Thyroid gland (tissue), 4 donors: ENCODE measurements at places on chromosomes 1 and 21. TPM values are rescaled to one million over a fixed set of nuclear protein-coding genes. Genes with fewer than 3 reads are reported as not detected.

DNA sequence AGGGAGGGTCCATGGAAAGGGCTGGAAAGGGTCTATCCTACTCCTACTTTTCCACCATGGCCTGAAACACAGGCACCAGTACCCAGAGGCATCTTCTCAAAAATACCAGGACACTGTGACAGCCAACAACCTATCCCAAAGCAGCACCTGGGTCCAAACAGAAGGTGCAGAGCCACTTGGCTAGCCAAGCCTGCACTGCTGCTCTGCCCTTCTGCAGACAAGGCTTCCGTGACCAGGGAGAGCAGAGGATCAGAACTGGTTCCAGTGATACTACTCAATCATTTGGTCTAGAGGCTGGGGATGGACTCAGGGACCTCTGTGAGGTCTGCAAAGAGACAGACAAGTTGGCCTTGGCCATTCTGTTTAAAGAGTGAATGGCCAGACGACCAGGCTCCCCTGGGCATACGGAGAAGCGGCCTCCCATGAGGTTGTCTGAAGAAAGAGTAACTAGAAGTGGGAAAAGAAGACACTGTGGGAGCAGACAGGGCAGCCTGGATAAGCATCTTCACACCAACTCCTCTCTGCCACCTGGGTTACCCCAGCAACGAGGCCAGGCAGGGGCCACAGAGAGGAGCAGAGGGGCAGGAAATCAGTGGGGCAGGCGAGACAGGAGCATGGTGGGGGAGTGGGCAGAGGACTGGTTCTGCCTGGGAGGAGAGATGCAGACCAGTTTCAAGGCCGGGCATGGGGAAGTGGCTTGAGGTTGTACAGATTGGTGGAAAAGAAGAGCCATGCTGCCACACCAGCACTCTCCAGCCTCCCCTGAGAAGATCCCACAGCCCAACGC is 5.7 kb downstream of the KCNN3 start:
- H3K27ac ChIP-seq = no peak overlapping the region
- H3K36me3 ChIP-seq = no peaks in the 10 kb centered on the region
- H3K4me1 ChIP-seq = peaks cover 14% of the 10 kb centered on the region

- no peaks in the 10 kb centered on the region for H3K36me3 ChIP-seq
- H3K27ac ChIP-seq = no peak overlapping the region
- H3K27me3 ChIP-seq = no peaks in the 10 kb centered on the region
These were observed 78.1 kb downstream of the RERE start for GRCh38 chr1:8739377-8739776.

DNA sequence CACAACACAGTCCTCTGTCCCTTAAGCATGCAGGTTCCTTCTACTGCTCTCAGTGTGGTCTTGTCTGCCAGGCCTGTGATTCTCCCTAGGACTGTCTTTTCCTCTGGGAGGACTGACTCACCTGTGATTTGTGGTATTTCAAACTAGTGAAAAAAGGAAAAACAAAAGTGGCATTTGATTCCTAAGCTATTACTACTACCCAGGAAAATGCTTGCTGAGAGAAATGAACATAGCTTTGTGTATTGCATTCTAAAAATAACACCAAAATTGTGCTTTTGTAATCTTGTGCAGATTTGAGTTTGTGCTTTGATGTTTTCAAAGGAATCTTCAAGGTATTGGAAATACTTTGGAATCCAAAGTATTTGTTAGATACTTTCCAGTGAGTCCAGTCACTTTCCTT is 57.0 kb downstream of the GPR161 start:
- H3K36me3 ChIP-seq = no peaks in the 10 kb centered on the region
- no peak for DNase-seq
- H3K27ac ChIP-seq = no peak overlapping the region
- H3K27me3 ChIP-seq = no peaks in the 10 kb centered on the region
- H3K4me1 ChIP-seq = peaks cover 20% of the 10 kb centered on the region

- peaks cover 20% of the 10 kb centered on the region for H3K4me1 ChIP-seq
- no peaks in the 10 kb centered on the region for H3K27me3 ChIP-seq
- H3K36me3 ChIP-seq = no peaks in the 10 kb centered on the region
- no peak overlapping the region for H3K27ac ChIP-seq
- H3K4me3 ChIP-seq = no peak overlapping the region
These were observed 22.9 kb downstream of the TSHB start for GRCh38 chr1:115052454-115053083.

DNA sequence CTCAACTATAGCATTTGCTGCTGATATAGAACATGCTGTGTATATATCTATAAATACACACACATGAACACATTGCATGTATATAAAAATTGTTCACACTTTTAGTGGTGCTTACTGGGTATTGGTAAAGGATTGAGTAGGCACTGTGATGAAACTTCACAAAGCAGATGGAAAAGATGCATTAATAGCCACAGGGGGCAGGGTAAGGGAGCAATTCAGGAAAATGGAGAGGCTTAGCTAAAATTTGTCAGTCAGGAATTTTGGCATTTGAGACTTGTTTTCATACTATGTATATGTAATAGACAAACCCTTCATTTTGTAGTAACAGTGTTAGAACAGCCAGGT is 633 bp upstream of the PPFIA4 start:
- H3K27ac ChIP-seq = peak overlapping the region; percentile 41
- DNase-seq = no peak
- H3K4me1 ChIP-seq = peaks cover 16% of the 10 kb centered on the region
- H3K4me3 ChIP-seq = no peak overlapping the region

GRCh38 chr21:37292941-37293340 is 25.8 kb upstream of the VPS26C start:
- H3K27me3 ChIP-seq = no peaks in the 10 kb centered on the region
- no peaks in the 10 kb centered on the region for H3K4me1 ChIP-seq
- peak; percentile 9 for DNase-seq
- no peak overlapping the region for H3K27ac ChIP-seq
- H3K36me3 ChIP-seq = no peaks in the 10 kb centered on the region
- H3K4me3 ChIP-seq = no peak overlapping the region

DNA sequence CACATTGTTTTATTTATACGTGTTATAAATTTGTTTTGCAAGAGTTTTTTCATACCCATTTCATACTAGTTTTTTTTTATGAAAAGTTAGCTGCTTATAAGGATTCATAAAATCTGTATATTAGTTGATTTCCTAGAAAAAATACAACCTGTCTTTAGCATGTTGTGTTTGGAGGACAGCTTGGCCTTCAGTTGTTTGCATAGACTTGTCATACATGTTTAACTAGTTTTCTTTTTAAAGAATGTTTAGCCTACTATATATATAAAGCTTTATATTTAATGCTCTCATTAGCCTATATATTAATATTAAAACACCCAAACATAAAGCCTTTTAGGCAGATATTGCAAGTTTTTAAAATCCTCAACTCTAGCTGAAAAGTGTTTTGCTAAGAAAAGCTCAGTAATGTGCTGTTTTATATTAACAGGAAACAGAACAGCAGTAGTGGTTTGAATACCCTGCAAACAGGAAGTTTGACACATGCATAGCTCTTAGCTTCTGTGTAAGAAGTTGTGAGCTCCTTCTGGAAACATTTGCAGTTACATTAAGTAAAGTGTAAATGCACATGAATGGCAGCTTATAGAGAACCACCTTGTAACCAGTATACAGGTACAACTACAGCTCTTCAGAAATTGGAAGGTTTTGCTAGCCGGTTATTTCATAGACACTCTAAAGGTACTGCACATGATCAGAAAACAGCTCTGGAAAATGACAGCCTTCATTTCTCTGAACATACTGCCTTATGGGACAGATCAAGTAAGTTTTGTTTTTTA is at the start of gene PRKACB:
Gene PRKACB (plus strand): TSS at position 476 of the 770 bp plus-strand sequence. CDS start 91 bp downstream, at position 567.
- peaks cover 10% of the 10 kb centered on the region for H3K4me1 ChIP-seq
- no peak for DNase-seq
- H3K4me3 ChIP-seq = no peak within 1 kb of the TSS
- H3K27me3 ChIP-seq = no peaks in the 10 kb centered on the region

The CFHR3 gene
- 0.22 TPM for total RNA-seq

DNA sequence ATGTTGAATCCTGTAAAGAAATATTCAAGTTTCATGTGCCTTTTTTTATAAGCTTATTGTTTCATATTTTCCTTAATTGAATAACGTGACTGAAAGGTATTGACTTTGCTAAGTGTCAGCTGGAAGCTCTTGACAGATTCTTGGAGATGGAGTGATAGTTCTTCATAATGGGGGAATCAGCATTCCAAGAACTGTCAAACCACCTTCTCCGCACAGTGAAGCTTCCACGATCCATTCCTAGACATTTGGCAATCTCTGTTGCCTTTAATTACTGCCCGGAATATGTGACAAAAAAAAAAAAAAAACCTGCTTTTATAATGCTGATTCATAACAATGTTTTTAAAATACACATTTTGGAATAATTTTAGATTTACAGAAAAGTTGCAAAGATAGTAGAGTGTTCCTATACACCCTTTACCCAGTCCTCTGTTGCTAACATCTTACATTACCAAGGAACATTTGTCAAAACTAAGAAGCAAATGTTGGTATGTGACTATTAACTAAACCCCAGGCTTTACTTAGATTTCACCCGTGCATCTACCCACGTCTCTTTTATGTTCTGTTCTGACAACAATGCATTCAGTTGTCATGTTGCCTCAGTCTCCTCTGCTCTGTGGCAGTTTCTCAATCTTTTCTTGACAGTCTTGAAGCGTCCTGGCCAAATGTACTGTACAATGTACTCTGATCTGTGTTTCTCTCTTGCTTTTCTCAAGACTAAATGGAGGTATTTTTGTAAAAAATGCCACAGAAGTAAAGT is 674.1 kb downstream of the SMYD3 start:
- no peak overlapping the region for H3K4me3 ChIP-seq
- H3K27me3 ChIP-seq = no peaks in the 10 kb centered on the region
- no peak for DNase-seq
- H3K27ac ChIP-seq = no peak overlapping the region
- H3K36me3 ChIP-seq = no peaks in the 10 kb centered on the region

DNA sequence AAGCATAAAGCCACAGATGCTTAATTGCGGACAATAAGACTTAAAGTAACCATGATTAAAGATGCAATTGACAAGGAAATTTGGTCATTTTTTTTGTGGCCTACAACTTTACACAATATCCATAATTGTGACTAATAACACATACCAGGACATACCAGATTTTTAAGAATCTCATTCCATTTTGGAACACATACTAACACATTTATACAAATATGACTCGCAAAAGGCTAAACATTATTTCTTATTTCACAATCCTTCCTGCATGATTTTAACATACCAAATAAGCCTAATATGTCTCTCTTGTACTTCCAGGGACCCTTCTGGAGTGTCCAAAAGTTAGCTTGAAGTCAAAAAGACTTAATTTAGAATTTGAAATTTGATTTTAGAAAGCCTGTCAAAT is 48.8 kb downstream of the DR1 start:
- no peak overlapping the region for H3K4me3 ChIP-seq
- H3K4me1 ChIP-seq = no peaks in the 10 kb centered on the region
- DNase-seq = no peak
- H3K27me3 ChIP-seq = no peaks in the 10 kb centered on the region
- no peaks in the 10 kb centered on the region for H3K36me3 ChIP-seq

DNA sequence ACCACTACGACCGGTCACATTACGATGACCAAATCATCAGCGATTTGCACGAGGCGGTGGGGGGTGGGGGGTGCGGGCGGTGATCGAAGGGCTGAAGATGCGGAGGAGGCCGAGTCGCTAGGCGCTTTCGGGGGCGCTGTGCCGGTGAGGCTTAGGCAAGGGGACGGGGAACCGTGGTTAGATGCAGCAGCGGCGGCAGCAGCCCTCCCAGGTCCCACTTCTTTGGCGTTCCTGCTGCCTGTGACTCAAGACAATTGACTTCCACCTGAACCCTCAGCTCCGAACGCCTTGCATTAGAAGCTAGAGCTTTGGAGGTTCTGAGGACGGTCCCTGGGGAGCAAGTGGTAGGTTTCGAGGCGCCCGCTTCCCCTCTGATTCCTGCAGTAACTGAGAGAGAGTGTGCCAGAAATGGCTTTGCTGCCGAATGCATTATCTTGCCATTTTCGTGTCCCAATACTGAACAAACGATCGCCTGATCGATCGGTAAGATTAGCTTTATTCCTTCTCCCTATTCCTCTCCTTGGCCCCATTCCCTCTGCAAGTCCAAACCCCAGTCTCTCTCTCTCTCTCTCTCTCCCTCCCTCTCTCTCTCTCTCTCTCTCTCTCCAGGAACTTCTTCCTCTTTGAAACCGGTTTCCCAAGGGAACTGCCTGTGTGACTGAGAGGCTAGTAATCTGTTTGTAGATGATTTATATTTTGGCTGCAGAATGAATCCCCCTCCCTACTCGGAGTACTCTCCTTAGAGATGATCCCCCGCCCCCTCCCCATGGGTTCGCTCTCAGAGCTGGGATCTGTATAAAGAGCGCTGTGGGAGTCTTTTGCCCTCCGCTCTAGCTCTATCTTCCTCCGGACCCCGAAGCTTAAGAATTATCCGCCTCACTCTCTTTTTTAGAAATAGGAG is 735 bp upstream of the BRINP3 start:
- H3K36me3 ChIP-seq = no peaks in the 10 kb centered on the region
- no peak overlapping the region for H3K27ac ChIP-seq
- H3K27me3 ChIP-seq = no peaks in the 10 kb centered on the region
- no peaks in the 10 kb centered on the region for H3K4me1 ChIP-seq

DNA sequence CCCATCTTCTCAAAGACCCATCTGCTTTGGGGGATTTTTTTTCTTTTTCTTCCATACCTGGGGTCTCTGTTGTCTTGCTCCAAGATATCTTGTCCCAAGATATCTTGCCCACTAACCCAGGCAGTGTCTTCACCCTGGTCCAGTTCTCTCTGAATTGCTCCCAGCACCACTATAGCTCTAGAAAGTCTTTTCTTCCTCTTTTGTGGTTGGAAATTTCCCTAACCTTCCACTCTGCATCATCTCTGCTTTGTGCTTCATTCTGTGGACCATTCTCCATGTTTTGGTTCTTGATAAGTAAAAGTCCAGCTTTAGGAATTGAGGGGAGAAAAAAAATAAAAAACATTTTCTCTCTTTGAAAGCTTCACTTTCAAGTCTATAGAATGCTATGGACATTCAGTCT is 20.9 kb downstream of the STYXL2 start:
- H3K4me1 ChIP-seq = no peaks in the 10 kb centered on the region
- H3K27me3 ChIP-seq = no peaks in the 10 kb centered on the region
- H3K36me3 ChIP-seq = no peaks in the 10 kb centered on the region
- no peak overlapping the region for H3K4me3 ChIP-seq
- H3K27ac ChIP-seq = no peak overlapping the region

The RORC gene
- total RNA-seq = 45.4 TPM

The OR2L13 gene
- total RNA-seq = not detected

GRCh38 chr1:79079770-79080169 is 73.2 kb upstream of the ADGRL4 start:
- H3K4me3 ChIP-seq = no peak overlapping the region
- H3K36me3 ChIP-seq = no peaks in the 10 kb centered on the region
- H3K27ac ChIP-seq = no peak overlapping the region
- DNase-seq = peak; percentile 3
- H3K27me3 ChIP-seq = no peaks in the 10 kb centered on the region

The AADACL3 gene
- not detected for total RNA-seq

DNA sequence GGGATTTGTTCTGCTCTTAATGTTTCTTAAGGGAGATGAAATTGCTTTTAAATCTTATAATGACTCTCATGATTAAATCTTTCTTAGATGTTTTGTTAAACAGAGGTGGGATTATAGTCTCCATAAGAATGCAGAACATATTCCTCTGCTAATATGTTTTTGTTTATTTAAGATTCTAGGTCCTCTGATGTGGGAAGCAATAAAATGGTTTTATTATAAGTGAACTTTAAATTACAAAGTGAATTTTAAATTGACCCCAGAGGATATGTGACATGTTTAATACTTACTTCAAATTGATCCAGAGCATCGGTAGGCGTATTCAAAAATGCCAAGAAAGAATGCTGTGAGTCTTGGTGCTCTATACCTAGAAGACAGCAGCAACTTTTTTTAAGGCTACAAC is 129.4 kb downstream of the COQ8A start:
- H3K36me3 ChIP-seq = no peaks in the 10 kb centered on the region
- H3K27ac ChIP-seq = no peak overlapping the region
- no peaks in the 10 kb centered on the region for H3K4me1 ChIP-seq
- no peaks in the 10 kb centered on the region for H3K27me3 ChIP-seq
- no peak for DNase-seq
- no peak overlapping the region for H3K4me3 ChIP-seq
